SK-N-SH (cell line): ENCODE measurements at places on chromosomes 7 and 10. TPM values are rescaled to one million over a fixed set of nuclear protein-coding genes. Genes with fewer than 3 reads are reported as not detected.

The CLRN3 gene
- 0.08 and 0.25 TPM in 2 replicates for polyA plus RNA-seq

The COL1A2 gene
- 4.5 and 11.4 TPM in 2 replicates for polyA plus RNA-seq

The BEND7 gene
- 9.2 and 9.9 TPM in 2 replicates for polyA plus RNA-seq

The RBP3 gene
- polyA plus RNA-seq = not detected in 2 replicates

DNA sequence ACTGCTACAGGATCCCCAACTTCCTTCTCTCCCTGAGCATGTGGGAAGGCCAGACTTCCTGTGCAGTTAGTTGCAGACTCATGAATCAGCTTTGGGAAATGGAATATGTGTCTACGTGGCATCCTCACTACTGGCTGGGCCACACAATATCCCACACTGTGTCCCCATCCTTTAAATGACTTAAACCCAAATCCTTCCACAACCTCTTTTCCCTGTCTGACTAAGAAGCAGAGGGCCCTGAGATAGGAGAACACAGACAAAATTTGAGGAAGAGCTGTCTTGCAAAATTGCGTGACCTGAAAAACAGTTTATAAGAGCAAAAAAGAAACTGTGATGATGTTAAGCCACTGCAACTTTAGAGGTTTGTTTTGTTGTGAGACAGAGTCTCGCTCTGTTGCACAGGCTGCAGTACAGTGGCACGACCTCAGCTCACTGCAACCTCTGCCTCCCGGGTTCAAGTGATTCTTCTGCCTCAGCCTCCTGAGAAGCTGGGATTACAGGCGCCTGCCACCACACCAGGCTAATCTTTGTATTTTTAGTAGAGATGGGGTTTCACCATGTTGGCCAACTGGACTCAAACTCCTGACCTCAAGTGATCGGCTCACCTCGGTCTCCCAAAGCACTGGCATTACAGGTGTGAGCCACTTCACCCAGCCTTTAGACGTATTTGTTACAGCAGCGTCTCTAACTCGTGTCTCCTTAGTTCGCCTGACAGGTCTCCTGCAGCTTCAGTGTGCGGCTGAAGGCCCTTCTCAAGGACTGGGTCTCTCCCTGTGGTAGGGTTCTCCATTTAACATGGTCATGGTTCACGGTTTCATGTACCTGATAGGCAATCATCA lies 46.9 kb upstream of the SFMBT2 start:
- H3K27ac ChIP-seq = no peak overlapping the region
- no peak overlapping the region for H3K4me3 ChIP-seq
- H3K27me3 ChIP-seq = no peaks in the 10 kb centered on the region

- DNase-seq = no peak
- no peak overlapping the region for H3K27ac ChIP-seq
- no peaks in the 10 kb centered on the region for H3K4me1 ChIP-seq
- no peaks in the 10 kb centered on the region for H3K27me3 ChIP-seq
Measured at GRCh38 chr7:94530109-94530508, 20.5 kb downstream of the CASD1 start.

DNA sequence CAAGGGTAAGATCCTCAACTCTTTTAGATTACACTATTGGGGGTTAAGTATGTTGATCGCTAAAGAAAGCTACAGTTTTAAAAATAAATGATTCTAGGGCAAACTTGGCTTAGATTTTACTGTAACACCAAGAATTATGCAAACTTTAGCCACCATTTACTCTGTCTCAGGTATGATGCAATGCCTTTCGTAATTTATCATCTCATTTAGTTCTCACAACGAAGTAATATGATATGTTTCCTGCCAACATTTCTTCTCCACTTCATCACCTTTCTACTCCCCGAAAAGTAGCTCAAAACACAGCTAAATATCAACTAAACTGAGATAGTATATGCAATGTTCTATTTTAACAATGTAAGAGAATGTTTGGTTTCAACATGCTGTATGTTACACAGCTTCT lies 21.1 kb downstream of the FAM133B start:
- DNase-seq = no peak
- no peak overlapping the region for H3K27ac ChIP-seq
- H3K36me3 ChIP-seq = peaks cover 72% of the 10 kb centered on the region
- H3K4me3 ChIP-seq = no peak overlapping the region

DNA sequence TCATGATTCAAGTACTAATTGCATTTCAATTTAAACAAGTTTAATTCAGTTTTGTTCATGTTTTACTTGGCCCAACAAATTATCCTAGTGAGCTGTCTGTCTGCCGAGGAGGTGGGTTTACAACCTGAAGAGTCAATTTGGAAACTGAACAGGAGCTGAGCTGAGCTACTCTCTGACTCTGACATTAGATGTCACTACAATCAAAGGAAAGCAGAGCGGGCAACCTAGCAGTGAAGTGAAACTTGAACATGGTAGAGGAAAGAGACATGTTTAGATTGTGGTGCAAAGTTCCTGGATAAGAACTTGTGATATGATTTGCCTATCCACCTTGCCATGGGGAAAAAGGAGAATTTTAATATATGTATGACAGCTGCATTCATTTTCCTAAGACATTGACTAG lies 9.6 kb upstream of the AGR3 start:
- peaks cover 7% of the 10 kb centered on the region; the same call in 1 of the 2 replicates for H3K27me3 ChIP-seq
- H3K4me3 ChIP-seq = no peak overlapping the region
- no peaks in the 10 kb centered on the region for H3K4me1 ChIP-seq
- DNase-seq = no peak

DNA sequence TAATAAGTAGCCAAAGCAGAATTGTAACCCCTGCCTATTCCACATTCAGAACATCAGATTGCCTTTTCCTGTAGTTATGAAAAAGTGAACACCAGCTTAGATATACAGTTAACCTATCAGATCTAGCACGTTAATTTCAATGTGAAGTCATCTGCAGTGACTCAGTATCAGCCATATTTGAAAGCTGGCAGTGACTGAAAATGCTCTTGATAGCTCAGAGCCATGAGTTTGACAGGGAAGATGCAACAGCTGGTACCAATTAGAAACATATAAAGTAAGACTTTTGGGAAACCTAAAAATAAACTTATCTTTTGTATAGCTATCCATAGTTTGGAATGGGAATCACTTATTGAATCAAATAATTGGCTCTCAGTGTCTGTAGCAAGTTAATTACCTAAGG lies 284.1 kb upstream of the NPSR1 start:
- no peak overlapping the region for H3K27ac ChIP-seq
- no peaks in the 10 kb centered on the region for H3K36me3 ChIP-seq
- H3K4me1 ChIP-seq = no peaks in the 10 kb centered on the region
- no peak overlapping the region for H3K4me3 ChIP-seq
- no peak for DNase-seq

DNA sequence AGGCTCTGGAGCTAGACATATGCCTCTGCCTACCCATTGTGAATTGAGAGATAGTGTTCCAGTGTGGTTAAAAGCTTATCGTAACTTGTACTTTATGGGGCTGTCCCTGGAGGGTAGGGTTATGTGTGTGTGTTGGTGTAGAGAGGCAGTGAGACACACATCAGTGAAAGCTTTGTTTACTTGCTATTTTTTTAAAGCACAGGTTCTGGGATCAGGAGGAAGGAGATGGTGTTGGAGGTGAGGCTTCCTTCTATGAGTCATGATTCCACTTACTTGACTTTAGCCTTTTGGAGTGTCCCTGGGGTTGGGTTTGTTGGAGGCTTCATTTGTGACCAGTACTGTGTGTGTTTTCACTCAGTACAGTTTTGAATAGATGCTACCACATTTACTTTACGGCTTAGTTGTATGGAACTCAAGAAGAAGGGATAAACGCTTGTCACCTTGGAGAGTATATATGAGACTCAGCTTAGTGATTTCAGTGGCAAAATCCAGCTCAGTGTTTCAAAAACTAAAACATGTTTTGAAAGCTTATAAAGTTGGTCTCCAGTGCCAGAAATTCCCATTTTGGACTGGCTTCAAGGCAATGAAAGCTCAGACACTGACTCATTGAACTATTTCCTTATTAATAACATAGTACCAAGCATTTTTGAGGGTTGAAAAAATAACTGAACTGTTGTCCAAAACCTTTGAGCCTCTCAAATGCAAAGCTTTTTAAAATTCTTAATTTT lies 106.2 kb downstream of the PLXDC2 start:
- no peak overlapping the region for H3K4me3 ChIP-seq
- no peak for DNase-seq
- H3K27ac ChIP-seq = peak overlapping the region; percentile 84; the same call in 1 of the 2 replicates
- H3K4me1 ChIP-seq = peaks cover 42% of the 10 kb centered on the region

DNA sequence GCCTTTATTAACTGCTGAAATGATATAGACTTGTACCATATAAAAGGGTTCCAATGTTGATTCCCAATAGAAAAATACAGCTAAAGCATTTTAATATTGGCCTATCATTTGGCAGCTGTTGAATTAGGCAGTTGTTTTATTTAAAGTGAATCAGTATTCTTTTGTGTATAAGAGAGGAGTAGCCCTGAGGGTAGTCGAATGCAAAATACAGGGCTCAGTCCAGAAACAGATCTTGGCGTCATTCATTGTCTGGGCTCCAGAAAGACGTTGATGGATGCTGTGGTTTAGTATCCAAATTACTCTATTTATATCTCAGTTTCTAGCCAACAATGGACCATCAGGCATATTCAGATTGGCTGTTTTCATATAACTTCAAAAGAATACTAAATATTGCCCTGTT lies 193.6 kb downstream of the VTI1A start:
- no peak for DNase-seq
- H3K27me3 ChIP-seq = no peaks in the 10 kb centered on the region
- peaks cover 8% of the 10 kb centered on the region; the same call in 1 of the 2 replicates for H3K4me1 ChIP-seq
- no peak overlapping the region for H3K4me3 ChIP-seq
- no peaks in the 10 kb centered on the region for H3K36me3 ChIP-seq
- no peak overlapping the region for H3K27ac ChIP-seq

The PIK3AP1 gene
- polyA plus RNA-seq = 0.07 and 0.08 TPM in 2 replicates

DNA sequence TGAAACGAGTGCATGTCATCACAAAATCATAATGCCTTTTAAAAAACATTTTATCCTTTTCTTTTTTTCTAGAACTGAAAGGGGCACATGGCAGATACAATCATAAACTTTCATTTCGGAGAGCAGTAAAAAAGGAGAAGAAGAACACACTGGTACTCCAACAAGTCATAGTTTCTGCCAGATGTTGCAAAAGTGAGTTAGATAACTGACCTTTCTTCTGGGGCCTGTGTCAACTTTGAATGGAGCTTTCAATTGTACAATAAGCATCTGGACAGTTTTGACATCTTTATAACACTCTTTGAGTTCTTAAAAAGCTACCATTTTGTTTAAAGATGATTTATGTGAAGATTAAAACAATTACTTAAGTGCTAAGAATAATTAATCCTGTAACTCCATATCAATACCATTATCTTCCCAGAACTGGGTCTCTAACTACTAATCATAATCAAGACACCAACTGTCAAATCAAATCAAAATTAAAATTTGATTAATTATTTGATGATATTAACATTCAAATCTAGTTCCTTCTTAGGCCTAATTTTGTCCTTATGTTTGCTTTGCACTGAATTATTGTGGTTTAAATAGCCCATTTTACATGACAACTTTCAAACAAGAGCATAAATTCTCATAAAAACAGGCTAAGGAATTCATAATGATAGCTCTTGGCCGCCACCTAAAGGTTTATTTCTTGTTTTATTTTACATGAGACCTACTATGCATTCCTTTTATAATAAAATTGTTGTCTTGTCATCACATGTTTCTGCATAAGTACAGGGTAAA lies 19.5 kb upstream of the ITGB8 start:
- DNase-seq = no peak
- no peaks in the 10 kb centered on the region for H3K27me3 ChIP-seq
- no peak overlapping the region for H3K27ac ChIP-seq
- no peak overlapping the region for H3K4me3 ChIP-seq

GRCh38 chr10:79883986-79884385 lies 57.4 kb downstream of the NUTM2E start:
- H3K36me3 ChIP-seq = no peaks in the 10 kb centered on the region
- no peak for DNase-seq
- H3K4me1 ChIP-seq = no peaks in the 10 kb centered on the region
- H3K27ac ChIP-seq = no peak overlapping the region
- no peaks in the 10 kb centered on the region for H3K27me3 ChIP-seq

DNA sequence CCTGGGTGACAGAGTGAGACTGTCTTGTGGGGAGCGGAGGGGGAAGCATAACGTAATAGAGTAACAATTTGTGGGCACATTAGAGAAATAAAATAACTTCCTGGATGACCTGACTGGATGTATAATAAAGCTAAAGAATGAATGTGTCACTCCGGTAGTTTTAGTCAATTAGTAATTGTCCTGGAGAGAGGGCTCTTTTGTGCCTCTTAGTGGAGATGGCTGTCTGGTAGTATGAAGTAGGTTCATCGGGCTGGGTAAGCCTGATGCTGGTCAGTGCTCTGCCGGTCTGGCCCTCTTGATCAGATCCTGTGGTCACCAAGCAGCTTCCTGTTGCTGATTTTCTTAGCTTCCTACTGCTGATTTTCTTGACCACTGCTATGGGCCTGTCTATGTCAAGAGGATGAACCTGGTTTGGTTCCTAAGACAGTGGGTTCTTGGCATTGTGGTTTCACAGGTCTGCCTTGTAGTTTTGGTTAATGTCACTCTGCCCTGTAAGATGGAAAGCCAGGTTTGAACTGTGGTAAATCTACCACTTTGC lies 34.1 kb downstream of the ZRANB1 start:
- no peaks in the 10 kb centered on the region; the same call in 1 of the 2 replicates for H3K4me1 ChIP-seq
- H3K4me3 ChIP-seq = no peak overlapping the region
- peaks cover 17% of the 10 kb centered on the region for H3K36me3 ChIP-seq
- H3K27ac ChIP-seq = no peak overlapping the region

The NUTM2B gene
- polyA plus RNA-seq = 0.25 and 0.26 TPM in 2 replicates

- no peak for DNase-seq
- H3K36me3 ChIP-seq = no peaks in the 10 kb centered on the region
- no peak overlapping the region for H3K27ac ChIP-seq
Measured at GRCh38 chr7:152363798-152364197, 72.0 kb downstream of the KMT2C start.

GRCh38 chr10:95445223-95445836 lies 115.8 kb downstream of the SORBS1 start:
- H3K27ac ChIP-seq = 0 out of 2 replicates have a peak overlapping the region, but pooled peaks have one; percentile 16
- H3K4me3 ChIP-seq = no peak overlapping the region
- H3K27me3 ChIP-seq = no peaks in the 10 kb centered on the region
- no peak for DNase-seq
- H3K4me1 ChIP-seq = peaks cover 4% of the 10 kb centered on the region; the same call in 1 of the 2 replicates
- H3K36me3 ChIP-seq = no peaks in the 10 kb centered on the region

The EGR2 gene
- polyA plus RNA-seq = 0.25 and 0.47 TPM in 2 replicates

DNA sequence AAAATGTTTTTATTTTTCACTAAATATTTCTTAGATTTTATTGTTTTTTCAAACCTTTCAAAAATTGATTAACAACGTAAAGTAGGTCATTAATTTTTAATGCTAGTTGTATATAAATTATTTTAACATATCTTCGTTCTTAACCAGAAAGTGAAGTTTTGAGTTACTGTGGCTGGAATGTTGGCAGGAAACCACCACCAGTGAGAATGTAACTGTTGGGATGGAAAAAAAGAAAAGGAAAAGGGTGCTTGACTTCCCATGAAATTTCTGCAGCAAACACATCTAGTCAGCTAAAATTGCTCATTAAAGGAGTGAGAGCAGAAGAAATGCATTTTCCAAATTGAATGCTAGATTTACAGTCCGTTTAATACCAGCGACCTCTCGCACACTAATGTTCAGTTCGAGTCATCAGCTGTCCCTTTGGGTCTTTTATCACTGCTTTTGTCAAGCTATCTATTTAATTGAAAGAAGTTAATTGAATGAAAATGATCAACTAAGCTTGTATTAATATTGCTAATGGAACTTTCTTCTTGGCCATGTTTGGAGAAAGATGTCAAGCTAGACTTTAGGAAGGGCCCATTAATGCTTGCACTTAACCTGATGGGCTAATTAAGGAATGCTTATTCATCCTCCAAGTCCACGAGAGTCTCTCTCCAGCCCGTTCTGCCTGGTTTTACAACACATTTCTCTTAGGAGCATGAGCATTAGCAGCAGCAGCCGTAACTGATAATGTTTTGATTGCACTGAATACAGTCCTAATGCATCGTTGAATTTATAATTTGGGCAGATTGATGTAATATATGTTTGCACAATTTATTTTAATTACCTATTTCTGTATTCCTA lies 70.1 kb downstream of the UBE3C start:
- H3K27ac ChIP-seq = no peak overlapping the region
- no peak for DNase-seq
- H3K4me3 ChIP-seq = no peak overlapping the region
- peaks cover 4% of the 10 kb centered on the region; the same call in 1 of the 2 replicates for H3K4me1 ChIP-seq
- H3K27me3 ChIP-seq = no peaks in the 10 kb centered on the region
